Effector memory CD4-positive, alpha-beta T cell (primary cell): ENCODE measurements at places on chromosomes 5 and 9.

GRCh38 chr9:5876711-5877110 is 14.0 kb upstream of the MLANA start:
- DNase-seq, result no peak

DNA sequence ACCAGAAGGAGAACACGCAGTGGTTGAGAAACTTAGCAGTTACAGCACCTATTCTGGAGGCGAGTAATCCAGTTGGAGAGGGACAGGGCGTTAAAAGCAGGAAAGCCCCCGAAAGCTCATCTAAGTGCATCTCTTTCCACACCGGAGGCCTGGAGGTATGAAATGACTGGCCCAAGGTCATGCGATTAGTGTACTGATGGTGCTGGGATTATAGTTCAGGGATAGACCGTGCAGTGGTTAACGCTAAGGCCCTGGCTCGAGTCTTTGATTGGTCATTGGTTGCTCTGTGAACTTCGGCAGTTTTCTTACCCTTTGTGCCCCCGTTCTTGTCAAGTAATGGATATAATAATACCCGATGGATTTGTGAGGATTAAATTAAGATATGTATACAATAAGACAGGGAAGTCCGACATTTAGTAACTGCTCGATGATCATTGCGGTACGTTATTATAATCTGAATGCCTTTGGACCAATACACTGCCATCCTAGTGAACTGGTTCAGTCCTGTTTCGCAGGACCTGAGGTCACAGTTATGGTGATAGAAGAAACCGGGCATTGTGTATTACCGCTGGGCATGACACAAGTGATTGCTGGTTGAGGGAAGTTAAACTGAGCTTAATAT is 960 bp downstream of the CANX start:
- no peak for DNase-seq

- DNase-seq, result no peak
Measured at GRCh38 chr5:98568336-98568735, 205.1 kb upstream of the RGMB start.

GRCh38 chr5:117701062-117701461 is 1126.4 kb upstream of the SEMA6A start:
- DNase-seq, result no peak

DNA sequence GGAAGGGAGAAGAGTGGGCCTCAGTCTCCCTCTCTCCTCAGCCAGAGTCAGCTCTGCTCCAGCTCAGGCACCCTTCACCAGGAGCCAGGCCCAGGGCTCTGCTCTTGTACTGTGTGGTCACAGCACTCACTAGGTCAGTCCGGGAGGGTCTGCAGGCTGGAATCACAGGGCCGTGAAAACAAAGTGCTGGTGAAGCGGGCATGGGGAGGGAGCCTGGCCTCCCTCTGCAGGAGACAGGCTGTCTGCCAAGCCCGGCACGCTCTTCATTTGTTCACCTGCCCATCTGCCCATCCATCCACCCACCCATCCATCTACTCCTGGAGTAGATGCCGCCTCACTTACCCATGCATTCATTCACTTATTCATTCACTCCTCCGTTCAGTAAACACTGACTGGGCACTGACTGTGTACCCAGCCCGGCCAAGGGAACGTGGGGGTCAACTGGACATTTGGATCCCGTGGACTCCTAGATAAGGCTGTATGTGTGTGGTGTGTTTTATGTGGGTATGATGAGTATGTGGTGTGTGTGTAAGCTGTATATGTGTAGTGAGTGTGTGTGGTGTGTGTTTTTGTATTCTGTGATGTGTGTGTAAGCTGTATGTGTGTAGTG is 3.6 kb downstream of the SPAAR start:
- no peak for DNase-seq

DNA sequence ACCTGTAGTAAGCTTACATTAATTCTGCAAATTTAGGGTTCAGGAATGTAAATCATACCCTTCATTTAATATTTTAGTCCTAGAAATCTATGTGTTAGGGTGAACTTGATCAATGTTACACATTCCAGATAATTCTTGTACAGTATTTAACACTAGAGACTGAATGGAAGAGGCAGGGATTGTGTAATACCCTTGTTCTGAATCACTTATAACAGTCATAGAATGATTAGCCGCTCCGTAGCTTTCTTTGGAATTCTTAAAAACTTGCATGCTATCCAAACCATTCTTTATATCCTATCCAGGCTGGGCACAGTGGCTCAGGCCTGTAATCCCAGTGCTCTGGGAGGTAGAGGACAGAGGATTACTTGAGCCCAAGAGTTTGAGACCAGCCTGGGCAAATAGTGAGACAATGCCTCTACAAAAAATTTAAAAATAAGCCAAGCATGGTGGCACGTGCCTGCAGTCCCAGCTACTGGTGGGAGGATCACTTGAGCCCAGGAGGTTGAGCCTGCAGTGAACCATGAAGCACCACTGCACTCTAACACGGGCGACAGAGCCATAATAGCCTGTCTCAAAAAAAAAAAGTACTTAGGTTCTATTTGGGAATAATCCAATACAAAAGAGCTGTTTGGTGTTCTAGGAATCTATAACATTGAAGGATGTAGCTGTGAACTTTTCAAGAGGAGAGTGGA is 8.3 kb downstream of the ZNF483 start:
- DNase-seq, result no peak

DNA sequence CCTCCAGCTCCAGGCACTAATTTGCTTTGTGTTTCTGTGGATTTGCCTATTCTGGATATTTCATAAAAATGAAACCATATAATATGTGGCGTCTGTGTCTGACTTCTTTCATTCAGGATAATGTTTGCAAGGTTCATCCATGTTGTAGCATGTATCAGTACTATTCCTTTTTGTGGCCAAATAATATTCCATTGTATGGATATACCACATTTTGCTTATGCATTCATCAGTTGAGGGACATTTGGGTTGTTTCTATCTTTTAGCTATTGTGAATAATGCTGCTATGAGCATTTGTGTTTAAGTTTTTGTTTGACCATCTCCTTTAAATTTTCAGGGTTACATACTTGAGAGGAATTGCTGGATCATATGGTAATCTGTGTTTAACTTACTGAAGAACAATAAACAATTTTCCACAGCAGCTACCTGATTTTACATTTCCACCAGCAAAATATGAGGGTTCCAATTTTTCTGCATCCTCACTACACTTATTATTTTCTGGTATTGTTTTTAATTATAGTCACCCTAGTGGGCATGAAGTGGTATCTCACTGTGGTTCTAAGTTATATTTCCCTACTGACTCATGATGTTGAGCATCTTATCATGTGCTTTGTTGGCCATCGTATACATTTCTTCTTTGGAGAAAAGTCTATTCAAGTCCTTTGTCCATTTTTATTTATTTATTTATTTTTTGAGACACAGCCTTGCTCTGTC is 63.9 kb downstream of the GCNT4 start:
- no peak for DNase-seq

DNA sequence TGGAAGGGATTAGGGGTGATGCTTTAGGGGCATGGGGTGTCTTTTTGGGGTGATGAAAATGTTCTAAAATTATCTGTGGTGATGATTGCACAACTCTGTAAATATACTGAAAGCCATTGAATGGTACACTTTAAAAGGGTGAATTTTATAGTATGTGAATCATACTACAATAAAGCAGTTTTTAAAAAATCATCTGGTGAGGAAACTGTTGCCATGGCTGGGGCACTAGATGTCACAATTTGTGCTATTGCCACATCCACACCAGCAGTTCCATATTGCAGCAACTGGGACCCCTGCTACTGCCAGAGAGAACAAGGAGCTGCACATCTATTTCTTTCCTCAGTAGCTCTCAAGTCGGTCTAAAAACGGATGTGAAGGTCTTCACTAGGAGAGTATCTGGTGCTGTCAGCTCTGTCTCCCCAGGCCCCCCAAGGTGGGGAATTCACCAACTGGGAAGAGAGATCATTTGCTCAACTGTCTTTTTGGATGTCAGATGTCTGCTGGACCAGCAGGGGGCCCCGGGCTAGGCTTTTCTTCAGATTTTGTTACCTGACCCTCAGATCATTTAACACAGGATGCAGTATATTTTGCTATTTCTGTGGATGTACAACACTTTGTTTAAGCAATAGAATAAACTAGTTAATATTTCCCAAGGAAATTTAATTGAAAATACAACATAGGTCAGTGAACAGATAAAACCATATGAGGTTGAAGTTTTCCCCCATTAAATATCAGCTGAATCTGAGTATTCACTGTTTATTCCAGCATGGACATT is 13.2 kb downstream of the CMYA5 start:
- no peak for DNase-seq

DNA sequence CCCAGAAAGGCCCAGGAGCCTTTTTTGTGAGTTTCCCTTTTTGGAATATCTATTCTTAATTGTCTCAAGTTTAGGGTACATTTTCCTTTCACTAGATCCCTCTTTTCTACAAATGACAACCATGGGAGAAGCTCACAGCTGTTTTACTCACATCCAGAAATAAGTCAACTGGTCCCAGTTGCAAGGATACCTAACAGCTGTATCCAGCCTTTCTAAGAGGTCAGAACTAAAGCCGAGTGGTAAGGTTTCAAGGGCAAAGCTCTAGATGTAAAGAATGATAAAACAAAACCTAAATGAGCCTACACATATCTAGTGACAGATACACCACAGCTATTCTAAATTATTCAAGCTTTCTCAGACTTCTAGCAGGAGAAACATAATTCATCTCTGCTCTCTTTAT is 4.4 kb downstream of the FGF10 start:
- DNase-seq, result no peak

DNA sequence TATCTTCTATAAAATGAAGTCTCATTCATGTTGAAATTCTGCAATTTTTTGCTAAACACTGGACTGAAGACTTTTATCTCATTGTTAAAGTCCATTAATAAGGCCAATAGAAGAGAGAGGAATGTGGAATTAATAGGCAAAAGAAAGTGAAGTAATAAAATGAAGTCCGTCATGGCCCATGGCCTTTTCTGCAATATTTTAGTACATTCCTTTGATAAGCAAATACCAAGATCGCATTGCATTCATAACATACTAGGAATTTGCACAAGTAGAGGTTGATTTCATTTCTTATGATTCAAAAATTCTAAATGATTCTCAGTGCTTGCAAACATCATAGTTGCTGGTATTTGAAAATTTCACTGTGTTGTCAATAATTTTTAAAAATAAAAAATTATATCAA is 664.0 kb downstream of the NR2F1-AS1 start:
- no peak for DNase-seq

DNA sequence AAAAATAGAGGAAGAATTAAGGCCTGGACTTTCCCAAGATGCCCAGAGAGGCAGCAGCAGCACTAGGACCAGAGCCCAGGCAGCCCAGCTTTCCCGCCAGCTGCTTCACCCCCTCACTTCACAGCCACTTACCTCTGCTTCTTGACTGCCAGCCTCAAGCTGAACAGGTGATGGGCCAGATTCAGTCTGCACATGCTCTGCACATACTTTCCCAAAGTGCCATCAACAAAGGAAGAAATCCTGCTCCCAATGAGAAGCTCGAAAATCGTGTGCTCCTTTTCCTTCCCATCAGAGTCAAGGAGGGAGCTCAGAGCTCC is 4.1 kb upstream of the SLC25A48 start:
- DNase-seq, result no peak

DNA sequence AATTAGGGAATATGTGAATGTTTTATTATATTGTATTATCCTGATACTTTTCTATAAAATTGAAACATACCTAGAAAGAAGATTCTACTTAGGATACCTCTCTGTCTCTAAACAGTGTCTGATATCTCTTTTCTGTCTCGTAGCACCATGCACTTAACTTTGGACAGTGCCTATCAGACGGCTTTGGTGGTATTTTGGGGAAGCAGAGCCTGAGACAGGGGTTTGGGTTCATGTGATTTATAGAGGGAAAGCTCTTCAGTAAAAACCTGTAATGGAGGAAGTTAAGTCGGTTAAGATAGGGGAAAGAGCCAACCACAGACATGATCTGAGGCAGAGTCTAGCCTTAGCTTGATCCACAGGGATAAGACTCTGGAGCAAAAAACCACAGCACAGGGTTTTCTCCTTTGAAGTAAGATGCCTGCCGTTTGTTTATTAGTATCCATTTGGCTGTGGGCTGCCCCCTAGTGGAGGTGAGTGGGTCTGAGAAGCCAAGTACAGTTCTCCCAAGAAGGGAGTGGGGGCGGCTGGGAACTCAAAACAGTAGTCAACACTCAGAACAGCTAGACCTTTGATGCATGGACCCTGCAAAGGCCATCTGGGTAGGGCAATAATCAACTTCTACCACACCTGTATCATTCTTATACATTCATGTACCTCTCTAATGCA is 141.2 kb upstream of the ASTN2 start:
- no peak for DNase-seq

GRCh38 chr5:90131383-90132133 is 278.0 kb downstream of the CETN3 start:
- DNase-seq, result no peak

- DNase-seq, result no peak
Measured at GRCh38 chr5:67549296-67549618, 352.7 kb upstream of the CD180 start.

- DNase-seq, result no peak
Measured at GRCh38 chr9:37383876-37384746, 38.4 kb upstream of the GRHPR start.

GRCh38 chr9:136671646-136672430 is 9.1 kb downstream of the EGFL7 start:
- DNase-seq, result no peak

- DNase-seq, result no peak
Measured at GRCh38 chr9:85416715-85417114, 325.0 kb downstream of the AGTPBP1 start.

- no peak for DNase-seq
Measured at GRCh38 chr5:57858905-57859304, 376.3 kb upstream of the ACTBL2 start.

- DNase-seq, result no peak
Measured at GRCh38 chr5:96868603-96869371, 7.5 kb upstream of the ERAP2 start.

DNA sequence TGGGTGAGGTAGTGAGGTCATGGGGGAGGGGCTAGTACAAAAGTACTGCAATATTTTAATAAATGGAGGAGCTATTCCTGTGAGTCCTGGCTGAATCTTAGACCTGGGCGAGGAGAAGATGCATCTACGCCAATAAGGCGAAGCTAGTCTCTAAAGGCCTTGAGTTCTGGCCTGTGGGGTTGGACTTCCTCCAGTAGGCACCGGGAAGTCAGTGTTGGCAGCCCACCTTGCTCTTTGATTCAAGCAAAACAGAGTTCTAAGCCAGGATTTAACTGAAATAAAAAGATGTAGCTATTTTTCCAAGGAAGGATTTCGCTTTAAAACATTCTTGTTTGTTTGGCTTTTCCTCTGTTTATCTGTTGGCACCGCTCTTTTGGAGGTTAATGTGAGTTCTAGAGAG is 244.6 kb downstream of the KIF4B start:
- DNase-seq, result no peak
